ENCODE measurements at places on chromosomes 2 and 18.

DNA sequence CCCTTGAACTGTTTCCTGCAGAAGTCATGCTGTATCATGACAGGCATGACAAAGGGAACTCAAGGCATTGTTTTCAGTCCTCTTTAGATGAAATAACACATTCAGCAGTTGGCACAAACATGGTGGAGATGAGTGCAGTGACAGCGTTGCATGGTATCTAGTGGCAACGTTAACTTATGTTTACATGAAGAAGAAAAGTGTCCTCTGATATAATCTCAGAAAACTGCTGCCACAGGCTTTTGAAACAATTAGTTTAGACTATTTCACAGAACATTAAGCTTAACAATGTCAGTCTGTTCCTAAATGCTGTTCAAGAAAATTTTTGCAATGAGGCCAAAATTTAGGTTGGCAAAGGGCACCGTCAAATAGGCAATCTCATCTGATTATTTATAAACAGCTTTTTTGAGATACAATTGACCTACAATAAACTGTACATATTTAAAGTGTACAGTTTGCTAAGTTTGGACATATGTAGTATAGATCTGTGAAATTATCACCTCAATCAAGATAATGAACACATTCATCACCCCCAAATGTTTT, 64.7 kb downstream of the LYPD6B start:
- DNase-seq: no peak

GRCh38 chr2:79219383-79219988, 59.9 kb upstream of the REG3A start:
- no peak for DNase-seq

GRCh38 chr2:14642499-14642898, 10.0 kb downstream of the LRATD1 start:
- DNase-seq: no peak

DNA sequence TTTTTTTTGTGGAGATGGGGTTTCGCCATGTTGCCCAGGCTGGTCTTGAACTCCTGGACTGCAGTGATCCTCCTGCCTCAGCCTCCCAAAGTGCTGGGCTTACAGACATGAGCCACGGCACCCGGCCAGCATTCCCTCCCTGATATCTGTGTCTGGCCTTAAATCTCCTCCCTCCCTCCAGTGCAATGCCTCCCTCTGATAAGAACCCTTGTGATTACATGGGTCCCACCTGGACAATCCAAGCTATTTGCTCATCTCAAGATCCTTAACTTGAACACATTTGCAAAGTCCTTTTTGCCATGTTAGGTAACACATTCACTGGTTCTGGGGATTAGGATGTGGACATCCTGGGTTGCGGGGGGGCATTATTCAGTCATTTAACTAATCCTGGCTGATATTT, 40.5 kb upstream of the CREB1 start:
- DNase-seq: no peak

DNA sequence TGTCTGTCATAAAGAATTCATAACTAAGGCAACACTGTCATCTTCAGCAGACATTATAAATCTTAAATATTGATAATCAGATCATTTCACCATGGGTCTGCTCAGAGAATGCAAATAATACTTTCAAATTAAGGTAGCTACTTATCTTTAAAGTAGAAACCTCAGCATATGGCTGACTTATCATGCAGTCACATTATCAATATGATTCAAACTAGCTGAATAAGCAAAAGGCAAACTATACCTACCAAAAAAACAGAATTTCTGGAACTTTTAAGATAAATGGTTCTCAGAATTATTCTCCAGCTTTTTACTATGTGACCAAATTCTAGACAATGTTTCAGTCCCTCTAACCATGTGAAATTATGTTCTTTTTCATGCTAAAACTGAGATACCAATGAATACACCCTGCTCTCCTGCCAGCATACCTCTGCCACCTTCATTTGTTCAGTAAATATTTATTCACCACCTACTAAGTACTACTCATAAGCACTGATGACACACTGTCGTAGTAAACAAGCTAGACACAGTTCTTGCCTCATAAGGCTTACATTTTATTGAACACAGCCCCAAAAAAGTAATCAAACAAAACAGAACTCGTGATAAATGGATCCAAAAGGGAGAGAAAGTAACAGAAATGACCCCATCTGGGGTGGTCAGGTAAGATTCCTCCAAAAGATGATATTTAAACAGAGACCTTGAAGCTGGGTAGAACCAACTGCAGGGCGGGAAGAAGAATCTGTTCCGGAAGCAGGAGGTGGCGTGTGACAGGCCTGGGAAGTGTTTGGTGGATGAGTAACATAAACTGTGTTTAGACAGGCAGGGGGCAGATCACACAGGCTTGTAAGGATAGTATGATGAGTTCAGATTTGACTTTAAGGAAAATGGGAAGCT, 17.7 kb downstream of the SPIRE1 start:
- DNase-seq: no peak

GRCh38 chr2:101474731-101475384, at the start of gene RFX8:
Gene RFX8 (minus strand): TSS chr2:101475112. CDS start chr2:101466848, 8,264 bp downstream.
- DNase-seq: peak; percentile 35

DNA sequence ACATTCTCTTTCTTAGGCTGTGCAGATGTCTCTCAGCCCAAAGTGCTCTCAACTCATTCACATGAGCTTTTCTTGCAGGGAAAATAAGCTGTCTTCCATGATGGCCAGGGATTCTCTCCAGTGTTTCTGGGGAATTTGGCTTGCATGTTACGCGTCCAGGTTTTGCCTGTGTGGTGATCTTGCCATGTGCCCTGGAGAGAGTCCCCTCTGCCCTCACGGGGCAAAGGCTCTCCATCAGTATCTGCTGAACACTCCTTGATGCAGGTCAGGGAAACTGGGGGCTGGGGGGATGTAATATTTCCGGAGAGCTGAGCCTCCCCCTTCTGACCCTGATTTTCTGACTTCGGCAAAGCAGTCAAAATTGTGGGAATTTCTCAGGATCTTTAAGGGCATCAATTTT, 87.6 kb downstream of the ACKR3 start:
- DNase-seq: no peak

GRCh38 chr2:3142210-3142609, 235.4 kb downstream of the EIPR1 start:
- DNase-seq: no peak

GRCh38 chr2:241052677-241053360, 49.3 kb downstream of the MTERF4 start:
- no peak for DNase-seq

GRCh38 chr2:5666798-5667197, 25.4 kb upstream of the SOX11 start:
- DNase-seq: no peak

GRCh38 chr18:43606795-43607194, 329.5 kb upstream of the SYT4 start:
- DNase-seq: no peak
